ENCODE measurements at places on chromosomes 5 and 9.

- DNase-seq: no peak
Observed at GRCh38 chr5:135721548-135722090, 112.8 kb upstream of the SLC25A48 start.

DNA sequence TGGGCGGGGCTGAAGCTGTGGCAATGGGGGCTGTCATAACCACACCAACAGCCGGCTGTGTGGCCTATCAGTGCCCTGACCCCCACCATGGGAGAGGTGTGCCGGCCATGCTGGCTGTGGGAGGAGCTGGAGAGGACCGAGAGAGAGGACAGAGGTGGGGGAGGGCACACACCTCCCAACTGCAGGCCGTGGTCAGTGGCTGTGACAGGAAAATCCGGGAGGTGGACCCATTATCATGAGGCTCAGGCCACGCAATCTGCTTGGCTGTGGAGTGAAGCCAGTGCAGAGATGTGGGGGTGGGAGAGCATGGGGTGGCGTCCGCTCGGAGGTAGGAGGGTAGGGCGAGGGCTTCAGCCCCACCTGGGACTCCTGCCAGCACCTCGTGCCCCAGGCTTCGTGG, 136.1 kb downstream of the RXRA start:
- no peak for DNase-seq

- DNase-seq: no peak
Observed at GRCh38 chr5:147887026-147887627, 8.6 kb downstream of the SCGB3A2 start.

- no peak for DNase-seq
Observed at GRCh38 chr5:102841021-102841420, 85.9 kb downstream of the PAM start.

DNA sequence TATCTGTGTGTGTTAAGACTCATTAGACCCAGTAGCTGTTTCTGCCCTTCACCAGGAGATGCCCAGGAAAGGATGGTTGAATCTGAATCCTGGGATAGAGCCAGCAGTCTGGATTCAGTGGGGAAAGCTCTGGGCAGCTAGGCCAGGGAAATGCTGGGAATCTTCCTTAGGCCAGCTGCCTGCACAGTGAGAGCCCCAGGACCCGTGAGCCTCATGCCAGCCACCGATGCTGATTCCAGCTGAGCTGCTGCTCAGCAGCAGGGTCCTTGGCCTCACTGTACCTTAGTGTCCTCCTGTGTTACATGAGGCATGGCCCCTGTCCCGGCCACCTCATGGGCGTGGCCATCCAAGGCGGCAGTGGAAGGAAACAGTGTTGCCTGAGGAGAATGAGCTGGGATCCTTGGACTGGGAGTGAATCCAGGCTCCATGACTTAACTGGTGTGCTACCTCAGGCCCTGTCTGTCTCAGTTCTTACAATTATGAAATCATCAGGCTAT, 87.1 kb downstream of the AMBP start:
- no peak for DNase-seq

- DNase-seq: no peak
Observed at GRCh38 chr9:123548741-123549545, 192.9 kb downstream of the CRB2 start.

- DNase-seq: no peak
Observed at GRCh38 chr5:150624334-150625163, 15.9 kb upstream of the SYNPO start.
